ENCODE measurements at places on chromosomes 2 and 18. TPM values are rescaled to one million over a fixed set of nuclear protein-coding genes. Genes with fewer than 3 reads are reported as not detected.

The RGPD3 gene
- 0.11 TPM for total RNA-seq

DNA sequence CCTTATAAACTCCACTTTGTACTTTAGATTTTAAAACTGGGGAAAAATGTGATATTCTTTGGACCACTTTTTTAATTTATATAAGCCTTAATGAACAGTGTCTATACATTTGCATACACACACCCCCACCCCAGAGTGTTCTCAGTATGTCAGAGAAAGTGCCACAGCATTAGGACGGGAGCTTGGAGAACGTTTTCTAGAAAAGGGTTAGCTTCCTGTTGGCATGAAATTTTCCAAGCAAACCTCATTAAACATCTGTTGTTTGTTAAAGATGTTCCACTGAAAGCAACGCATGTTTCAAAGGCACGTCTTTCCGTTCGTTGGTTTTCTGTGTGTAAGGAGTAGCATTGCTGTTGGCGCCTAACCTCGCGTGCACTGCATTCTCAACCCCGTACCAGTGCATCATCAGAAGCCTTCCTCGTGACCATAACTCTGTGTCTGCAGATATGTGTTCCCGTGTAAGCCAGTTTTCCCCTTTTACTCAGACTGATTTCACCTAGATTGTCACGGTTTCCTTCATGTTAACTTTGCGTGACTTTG, 228.5 kb downstream of the ALPK2 start:
- no peak for DNase-seq

The SERPINB13 gene
- total RNA-seq = not detected

The KCNG2 gene
- 0.34 TPM for total RNA-seq

DNA sequence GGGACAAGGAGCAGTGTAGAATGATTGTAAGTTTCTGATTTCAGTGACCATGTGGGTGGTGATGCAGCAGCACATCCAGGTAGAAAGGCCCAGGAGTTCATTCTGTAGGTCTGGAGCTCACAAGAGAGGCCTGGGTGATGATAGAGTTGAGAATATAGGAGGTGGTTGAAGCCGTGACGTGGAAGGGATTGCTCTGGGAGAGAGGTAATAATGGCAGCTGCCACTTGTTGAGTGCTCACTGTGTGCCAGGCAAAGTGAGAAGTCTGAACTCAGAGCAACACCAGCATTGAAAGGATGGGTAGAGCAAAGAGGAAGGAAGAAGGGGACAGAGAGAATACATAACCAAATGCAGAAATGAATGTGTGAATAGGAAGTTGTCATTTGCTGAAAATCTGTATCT, 3.3 kb downstream of the TTLL4 start:
- DNase-seq = no peak

The DNAH6 gene
- 0.18 TPM for total RNA-seq

DNA sequence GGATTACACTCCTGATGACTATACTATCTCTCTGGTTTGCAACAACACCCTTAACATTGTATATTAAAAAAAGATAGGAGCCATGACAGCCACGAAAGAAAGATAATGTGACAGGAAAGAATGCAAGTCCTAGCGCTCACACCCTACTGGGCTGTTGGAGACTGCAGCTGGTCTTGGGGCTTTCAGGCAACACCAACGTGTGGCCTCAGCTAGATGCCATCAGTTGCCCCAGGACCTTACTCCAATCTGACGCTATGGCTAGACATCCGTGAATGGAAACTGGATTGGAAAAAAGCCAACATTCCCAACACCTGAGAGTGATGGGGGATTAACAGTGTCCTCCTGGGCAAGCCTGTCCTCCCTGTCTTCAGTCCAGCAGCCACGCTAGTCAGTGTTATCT, 357.4 kb upstream of the GULP1 start:
- DNase-seq = no peak

The COLEC12 gene
- 0.39 TPM for total RNA-seq

- no peak for DNase-seq
These were observed 38.7 kb upstream of the POMC start for GRCh38 chr2:25207078-25207545.

DNA sequence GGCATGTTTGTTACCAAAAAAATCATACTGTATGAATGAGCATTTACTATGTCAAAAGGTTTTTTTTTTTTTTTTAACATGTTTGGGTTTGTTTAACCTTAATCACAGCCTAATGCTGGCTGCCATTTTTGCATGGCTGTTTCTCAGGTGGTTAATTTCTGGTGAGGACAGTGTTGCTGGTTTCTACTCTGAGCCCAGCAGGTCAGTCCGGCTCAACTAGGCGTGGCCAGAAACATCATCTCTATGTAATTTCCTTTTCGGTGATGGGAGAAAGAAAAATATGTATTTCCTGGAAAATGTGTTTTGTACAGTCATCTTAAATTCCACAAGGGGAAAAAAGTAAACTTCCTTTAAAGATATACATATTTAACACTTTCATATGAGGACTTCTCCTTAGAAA, 24.9 kb upstream of the BZW1 start:
- no peak for DNase-seq

DNA sequence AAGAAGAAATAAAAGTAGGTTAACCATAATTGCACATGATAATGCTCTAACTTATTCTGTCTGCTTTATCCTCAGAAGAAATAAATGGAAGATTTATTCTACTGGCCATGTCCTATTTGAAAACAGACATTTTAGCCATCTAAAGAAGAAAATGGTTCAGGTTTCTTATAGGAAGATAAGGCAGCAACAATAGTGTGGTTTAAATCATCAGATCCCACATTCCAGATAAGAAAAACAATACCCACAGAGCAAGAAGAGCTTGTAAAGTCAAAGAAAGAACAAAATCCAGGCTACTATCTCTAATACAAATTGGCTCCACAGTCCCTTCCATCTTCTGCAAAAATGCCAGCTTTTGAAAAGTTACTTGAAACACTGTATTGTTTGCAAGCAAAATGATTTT, 49.3 kb downstream of the L3MBTL4 start:
- no peak for DNase-seq

DNA sequence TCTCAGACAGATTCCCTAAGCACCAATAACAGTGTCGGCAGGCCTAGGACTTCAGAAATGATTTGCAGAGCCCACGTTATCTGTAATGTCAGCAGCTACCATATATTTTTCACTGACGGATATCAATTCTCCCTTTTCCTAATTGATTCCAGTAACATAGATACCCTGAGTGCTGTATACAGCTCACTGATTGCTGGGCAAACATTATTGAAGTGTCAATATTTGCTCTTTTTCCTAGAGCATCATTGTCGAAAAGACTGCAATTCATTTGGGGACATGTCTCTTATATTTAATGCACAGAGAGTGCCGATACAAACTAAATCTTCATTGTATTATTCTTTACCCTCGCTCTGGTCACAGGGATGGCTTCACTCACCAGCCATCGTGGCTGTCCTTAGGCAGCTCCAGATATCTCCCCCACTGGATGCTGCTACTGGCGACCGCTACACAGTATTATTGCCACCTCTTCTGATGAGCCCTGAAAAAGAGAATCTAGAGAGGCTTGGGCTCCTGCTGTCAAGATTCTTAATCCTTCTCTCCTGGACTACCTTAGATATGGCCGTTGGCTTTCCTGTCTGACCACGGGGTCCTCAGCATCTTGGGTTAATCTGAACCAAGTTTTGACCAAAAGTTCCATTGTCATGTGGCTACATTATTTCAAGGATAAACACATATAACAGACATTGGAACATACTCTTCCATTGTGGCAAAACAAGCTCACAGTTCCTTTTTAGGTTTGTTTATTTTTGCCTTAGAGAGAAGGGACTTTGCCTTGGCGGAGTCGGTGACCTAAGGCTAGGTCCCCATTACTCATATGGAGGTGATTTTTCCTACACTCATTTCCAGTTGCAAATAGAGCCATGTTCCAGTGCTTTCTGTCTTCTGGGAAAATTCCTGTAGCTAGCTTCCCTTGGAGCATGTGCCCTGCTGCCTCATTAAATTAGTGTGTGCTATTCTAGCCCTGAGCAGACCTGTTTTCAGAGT, 105.4 kb downstream of the CPO start:
- no peak for DNase-seq

GRCh38 chr18:38545071-38545470, 979.5 kb upstream of the CELF4 start:
- DNase-seq = peak; percentile 54

DNA sequence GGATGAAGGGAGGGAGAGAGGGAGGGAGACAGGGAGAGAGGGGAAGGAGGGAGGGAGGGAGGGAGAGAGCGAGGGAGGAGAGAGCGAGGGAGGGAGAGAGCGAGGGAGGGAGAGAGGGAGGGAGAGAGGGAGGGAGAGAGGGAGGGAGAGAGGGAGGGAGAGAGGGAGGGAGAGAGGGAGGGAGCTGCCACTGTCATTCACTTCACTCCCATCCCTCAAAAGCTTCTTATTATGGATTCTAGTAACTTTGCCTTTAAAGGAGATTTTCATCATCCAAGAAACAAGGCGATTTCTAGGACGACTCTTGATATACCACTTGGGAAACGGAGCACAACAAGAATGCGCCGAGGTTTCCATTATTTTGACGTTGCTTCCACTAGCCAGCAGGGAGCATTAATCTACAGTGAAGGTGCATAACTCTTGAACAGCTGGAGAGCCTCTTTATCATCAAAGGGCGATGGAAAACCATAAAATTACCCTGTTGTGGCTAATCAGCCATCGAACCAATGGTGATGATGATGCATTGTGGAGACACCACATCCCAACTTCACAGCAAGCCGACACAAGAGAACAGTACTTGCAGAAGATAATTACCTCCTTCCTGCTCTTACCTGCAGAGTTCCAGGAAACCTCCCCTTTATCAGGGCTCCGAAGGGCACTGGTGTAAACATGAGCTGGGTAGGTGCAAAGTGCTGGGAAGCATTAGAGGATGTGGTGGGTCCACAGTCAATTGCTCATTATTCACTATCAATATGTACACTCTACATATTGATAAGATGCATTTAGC, 130.5 kb downstream of the EIPR1 start:
- DNase-seq = no peak

- no peak for DNase-seq
These were observed 23.6 kb upstream of the SEMA4C start for GRCh38 chr2:96893289-96894150.

The MOGAT1 gene
- 0.62 TPM for total RNA-seq

The ARHGAP25 gene
- total RNA-seq = 3.4 TPM

- no peak for DNase-seq
These were observed 74.2 kb downstream of the CD8B2 start for GRCh38 chr2:106561356-106561755.

DNA sequence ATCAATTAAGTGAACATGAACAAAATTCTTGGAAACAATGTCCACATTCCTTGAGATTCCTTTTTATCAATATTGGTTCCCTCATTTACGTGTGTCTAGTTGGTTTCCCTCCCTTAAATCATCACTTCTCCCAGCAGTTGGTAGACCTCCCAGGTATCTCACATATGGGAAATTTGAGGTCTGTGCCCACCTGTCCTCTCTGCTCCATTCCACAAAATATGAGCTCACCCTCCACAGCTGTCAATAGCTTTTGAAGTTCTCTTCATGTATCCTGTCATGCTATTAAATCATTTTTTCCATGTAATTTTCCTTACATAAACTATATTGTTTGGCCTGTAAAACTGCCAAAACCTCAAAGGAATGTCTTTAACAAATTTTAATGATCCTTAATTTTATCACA, 992.2 kb upstream of the ACVR2A start:
- DNase-seq = no peak

DNA sequence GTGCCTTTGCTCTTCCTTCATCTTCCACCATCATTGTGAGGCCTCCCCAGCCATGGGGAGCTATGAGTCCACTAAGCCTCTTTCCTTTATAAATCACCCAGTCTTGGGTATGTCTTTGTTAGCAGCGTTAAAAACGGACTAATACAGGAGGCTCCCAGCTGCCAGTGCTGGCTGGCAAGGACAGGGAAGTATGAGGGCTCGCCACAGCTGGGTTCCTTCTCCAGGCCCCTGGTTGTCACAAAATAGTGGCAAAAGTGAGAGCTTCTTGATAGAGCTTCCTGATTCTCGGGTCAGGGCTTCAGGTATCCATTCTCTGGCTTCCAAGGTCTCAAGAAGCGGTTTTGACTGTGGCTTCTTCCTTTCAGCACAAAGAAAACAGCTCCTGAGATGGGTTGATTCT, 85.0 kb downstream of the ZNF516 start:
- DNase-seq = no peak

- no peak for DNase-seq
These were observed 65.1 kb downstream of the MBP start for GRCh38 chr18:77067291-77068061.

GRCh38 chr2:30772021-30772705, 35.1 kb downstream of the CAPN13 start:
- no peak for DNase-seq

The SERPINB2 gene
- total RNA-seq = not detected

The RNF103 gene
- total RNA-seq = 6.8 TPM

DNA sequence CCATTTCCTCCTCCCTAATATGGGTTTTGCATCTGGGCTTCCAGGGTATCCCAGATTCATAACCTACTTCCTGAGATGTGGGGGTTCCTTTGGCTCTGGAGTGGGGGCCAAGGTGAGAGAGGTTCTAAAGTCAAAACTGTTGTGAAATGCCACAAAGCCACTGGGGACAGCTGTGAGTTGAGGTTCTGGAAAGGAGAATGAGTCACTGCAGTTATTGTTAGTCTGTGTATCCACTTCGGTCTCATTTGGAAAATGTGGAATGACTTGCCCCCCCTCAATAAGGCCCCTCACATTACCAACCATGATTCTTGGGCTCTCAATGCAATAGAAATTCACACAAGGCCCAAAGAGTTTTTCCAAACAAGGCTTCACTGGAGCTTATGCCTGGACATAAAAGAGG, 51.1 kb upstream of the LGALSL start:
- no peak for DNase-seq

The ASAP2 gene
- 14.5 TPM for total RNA-seq

The COL5A2 gene
- total RNA-seq = 16.0 TPM

- no peak for DNase-seq
These were observed 448.7 kb upstream of the VRK2 start for GRCh38 chr2:57597940-57598339.

- no peak for DNase-seq
These were observed 275.9 kb downstream of the DCC start for GRCh38 chr18:52615943-52616342.

The RAMP1 gene
- total RNA-seq = 1.2 TPM

DNA sequence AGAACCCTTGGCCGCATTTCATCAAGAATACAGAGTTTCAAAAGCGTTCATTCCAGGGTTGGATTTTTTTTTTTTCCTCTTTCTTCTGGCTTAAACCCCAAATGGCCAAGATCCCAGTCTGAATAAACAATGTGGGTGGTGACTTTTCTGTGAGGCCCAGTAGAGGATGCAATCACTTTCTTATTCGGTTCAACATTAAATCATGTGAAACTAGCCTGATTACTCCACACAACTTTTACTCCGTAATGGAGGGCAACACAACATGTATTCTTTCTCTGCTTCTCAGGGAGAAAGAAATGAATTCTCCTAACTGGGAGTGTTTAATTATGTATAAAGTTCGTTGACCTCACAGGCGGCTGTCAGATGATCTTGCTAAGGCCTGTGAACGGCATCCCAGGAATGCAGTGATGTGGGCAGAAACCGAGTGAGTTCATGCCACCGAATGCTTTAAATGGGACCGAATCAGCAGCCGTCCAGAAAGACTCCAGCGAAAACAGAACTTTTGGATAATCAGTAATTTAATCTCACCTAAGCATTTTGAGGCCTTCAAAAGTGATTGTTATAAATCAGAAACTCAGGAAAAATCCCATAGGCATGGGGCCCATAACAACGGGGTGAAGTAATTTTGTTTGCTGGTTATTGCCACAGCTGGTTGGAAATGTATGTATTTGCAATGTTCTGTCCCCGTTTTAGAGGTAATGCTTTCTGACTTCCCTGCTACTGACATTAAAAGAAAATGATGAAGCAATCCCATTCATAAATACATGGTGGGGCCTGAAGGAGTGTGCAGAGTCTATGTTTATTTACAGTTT, 81.5 kb downstream of the BCL2 start:
- peak; percentile 43 for DNase-seq
